ENCODE measurements at places on chromosomes 1 and 21. TPM values are rescaled to one million over a fixed set of nuclear protein-coding genes. Genes with fewer than 3 reads are reported as not detected.

DNA sequence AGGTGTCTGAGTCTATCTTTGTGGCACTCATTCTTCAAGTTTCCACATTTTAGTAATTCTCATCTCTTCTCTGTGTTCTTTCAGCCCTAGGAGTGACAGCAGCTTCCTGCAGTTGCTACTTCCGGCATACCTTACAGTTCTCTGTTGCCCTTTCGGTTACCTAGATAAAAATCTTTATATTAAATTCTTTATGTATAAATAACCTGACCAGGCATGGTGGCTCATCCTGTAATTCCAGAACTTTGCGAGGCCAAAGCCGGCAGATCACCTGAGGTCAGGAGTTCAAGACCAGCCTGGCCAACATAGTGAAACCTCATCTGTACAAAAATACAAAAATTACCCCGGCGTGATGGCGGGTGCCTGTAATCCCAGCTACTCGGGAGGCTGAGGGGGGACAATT is 62.9 kb downstream of the CDKN2C start:
- no peak overlapping the region for H3K4me3 ChIP-seq
- no peaks in the 10 kb centered on the region for H3K36me3 ChIP-seq
- no peak overlapping the region for H3K27ac ChIP-seq

DNA sequence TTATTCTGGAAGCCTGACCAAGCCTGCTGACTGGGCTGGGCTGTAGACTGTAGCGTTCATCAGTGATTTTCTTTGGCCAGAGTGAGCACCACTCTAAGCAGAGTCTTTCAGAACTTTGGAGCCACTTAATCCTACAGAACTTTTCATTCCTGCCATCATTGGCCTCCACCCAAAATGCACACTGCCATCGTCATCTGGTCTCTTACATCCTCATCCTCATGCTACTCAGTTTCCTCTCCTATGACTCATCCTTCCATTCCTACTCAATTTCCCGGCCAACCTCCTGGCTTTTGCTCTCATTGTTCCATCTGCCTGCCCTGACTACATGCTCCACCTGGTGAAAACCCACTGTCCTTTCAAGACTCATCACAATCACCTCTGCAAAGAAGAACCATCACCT is 233.8 kb upstream of the USP25 start:
- no peak overlapping the region for H3K4me3 ChIP-seq
- H3K4me1 ChIP-seq, result no peaks in the 10 kb centered on the region
- peak; percentile 0 for DNase-seq
- H3K36me3 ChIP-seq, result no peaks in the 10 kb centered on the region
- H3K27me3 ChIP-seq, result no peaks in the 10 kb centered on the region

- no peaks in the 10 kb centered on the region for H3K36me3 ChIP-seq
- no peak overlapping the region for H3K4me3 ChIP-seq
- peaks cover 3% of the 10 kb centered on the region for H3K4me1 ChIP-seq
- H3K27me3 ChIP-seq, result no peaks in the 10 kb centered on the region
- H3K27ac ChIP-seq, result no peak overlapping the region
Observed at GRCh38 chr1:240508950-240509349, 103.0 kb downstream of the GREM2 start.

DNA sequence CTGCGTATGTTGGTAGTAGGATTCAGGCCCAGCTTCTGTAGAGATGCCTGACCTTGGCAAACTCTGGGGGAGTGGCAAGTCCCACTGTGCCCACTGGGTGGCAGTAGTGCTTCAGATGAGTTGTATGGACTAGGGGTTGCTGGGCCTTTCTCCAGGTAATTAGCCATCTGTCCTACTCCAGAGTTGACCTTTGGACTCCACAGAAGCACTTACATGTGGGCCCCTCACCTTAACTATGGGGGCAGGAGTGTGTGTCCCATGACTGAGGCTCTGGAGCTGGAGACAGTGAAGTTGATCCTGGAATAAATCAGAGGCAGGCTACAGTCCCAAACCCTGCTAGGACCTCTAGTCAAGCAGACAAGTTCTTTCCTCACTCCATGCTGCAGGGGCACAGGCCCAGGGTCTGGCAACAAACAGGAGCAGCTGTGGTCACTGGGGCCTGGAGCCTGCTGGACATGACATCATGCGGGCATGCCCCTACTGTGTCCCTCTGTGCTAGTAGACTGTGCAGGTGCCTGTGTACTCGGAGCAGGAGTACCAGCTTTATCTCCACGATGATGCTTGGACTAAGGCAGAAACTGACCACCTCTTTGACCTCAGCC is 4.6 kb downstream of the DMAP1 start:
- H3K4me1 ChIP-seq, result peaks cover 14% of the 10 kb centered on the region
- DNase-seq, result peak; percentile 62
- H3K27me3 ChIP-seq, result no peaks in the 10 kb centered on the region
- peaks cover 47% of the 10 kb centered on the region for H3K36me3 ChIP-seq
- H3K27ac ChIP-seq, result no peak overlapping the region

DNA sequence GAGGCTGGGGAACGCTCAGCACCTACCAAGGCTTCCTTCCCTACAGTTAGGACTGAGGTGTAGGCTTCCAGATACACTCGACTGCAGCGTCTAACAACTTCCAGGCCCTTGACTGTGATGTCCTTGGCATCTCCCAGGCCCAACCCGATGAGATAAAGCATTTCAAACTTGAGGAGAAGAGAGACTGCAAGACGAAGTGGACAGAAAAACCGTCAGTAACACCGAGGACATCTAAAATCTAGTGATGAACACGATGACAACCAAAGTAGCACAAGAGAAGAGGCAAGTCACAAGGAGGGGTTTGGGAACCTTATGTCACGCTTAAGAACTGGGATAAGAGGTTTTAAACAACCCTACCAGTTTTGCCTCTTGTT is 314 bp downstream of the DPH5 start:
- peak overlapping the region; percentile 82 for H3K4me3 ChIP-seq
- peak; percentile 32 for DNase-seq
- H3K27me3 ChIP-seq, result no peaks in the 10 kb centered on the region
- 0 out of 2 replicates have a peak, but pooled peaks cover 2% of the 10 kb centered on the region for H3K4me1 ChIP-seq
- peak overlapping the region; percentile 71 for H3K27ac ChIP-seq

- H3K4me1 ChIP-seq, result peaks cover 12% of the 10 kb centered on the region
- H3K36me3 ChIP-seq, result peaks cover 12% of the 10 kb centered on the region
- H3K4me3 ChIP-seq, result peak within 1 kb of the TSS; percentile 99
Observed at GRCh38 chr1:67685067-67685557, at the start of gene GADD45A. Gene GADD45A (plus strand): TSS chr1:67685201. CDS start chr1:67685495, 294 bp downstream.

Gene LIPI
- total RNA-seq, result not detected

Gene RERE
- total RNA-seq, result 15.8 TPM

Gene WNT9A
- 0.18 TPM for total RNA-seq

Measured in IMR-90 (cell line).